Upper lobe of left lung (tissue), 6 donors: ENCODE measurements at places on chromosomes 5 and 9.
A peak's percentile ranks its signal among the peaks of the same experiment; 100 is the strongest.

- no peak for DNase-seq
These were observed 51.2 kb upstream of the TESK1 start for GRCh38 chr9:35553670-35554543.

DNA sequence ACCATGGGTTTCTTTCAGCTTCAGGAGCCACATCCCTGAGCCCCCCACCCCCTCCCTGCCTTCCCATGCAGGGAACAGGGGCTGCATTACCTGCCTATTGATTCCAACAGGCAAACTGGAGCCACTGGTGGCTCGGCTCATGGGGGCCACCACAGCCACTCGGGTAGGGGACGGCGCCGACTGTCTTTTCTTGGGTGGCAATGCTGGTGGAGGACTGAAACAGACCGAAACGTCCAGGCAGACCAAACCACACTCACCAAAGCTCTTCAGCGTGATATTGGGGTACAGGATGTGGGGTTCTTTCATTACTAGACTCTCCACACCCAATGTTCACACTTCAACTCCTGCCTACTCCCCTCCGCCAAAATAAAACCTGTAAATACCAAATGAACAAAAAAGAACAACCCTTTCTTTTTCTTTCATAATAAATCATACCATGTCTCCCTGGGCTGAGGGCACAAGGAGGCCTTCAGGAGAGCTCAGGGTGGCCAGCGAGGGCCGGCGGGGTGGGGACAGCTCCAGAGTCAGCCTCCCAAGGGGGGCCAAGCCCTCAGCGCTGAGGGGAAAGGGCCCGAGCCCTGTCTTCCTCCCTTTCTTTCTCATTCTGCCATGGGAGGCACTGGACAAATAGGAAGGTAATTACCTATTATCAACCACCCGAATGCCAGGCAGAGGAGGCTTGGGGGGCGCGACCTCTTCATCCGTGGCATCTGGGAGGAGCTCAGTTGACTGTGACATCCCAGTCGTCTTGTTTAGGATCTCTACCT is 83.3 kb downstream of the PRRT1B start:
- DNase-seq = no peak

DNA sequence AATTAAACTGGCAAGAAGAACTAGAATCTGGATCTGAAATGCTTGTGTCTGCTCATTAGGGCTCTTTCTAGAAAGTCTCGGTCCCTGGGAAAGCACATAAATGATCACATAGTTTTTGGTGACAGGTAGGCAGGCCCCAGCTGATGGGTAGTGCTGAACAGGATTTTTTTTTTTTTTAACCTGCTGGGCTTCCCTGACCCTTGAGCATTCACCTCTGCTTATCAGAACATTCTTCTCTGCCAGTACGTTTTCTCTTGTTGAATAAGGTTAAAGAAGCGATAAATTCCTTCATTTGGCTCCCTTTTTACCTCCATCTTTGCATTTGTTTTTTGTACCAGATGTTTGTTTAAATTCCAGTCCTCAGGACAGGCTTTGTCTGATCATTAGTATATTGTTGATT is 8.8 kb downstream of the KDM4C start:
- no peak for DNase-seq

- no peak for DNase-seq
These were observed 14.0 kb downstream of the MAP3K1 start for GRCh38 chr5:56829137-56829908.

DNA sequence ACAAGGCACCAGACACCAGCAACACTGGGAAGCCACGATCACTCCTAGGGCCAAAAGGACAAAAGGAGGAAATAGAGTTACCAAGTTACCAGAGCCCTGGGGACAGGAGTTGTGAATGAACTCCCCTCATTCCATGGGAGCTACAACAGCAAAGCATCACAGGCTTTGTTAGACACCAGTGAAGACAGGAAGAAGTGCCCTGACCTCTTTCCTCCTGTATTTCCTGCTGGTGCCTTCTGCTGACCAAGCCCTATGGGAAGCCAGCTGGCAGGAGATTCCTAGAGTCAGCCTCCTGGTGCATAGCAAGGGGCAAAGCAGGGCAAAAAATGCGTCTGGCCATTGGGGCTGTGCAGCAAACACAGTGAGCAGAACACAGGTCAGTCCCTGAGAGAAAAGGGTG is 374.7 kb downstream of the ZSWIM6 start:
- no peak for DNase-seq

- DNase-seq = peak; percentile 94
These were observed at the start of gene RASEF for GRCh38 chr9:83062651-83063527. Gene RASEF, minus strand, starts transcription at chr9:83063142. Its CDS starts 275 bp downstream, at chr9:83062867.

- DNase-seq = no peak
These were observed 57.2 kb downstream of the TMOD1 start for GRCh38 chr9:97558701-97559101.

- DNase-seq = peak; percentile 38
These were observed 274.8 kb upstream of the ADRA1B start for GRCh38 chr5:159641371-159642039.

DNA sequence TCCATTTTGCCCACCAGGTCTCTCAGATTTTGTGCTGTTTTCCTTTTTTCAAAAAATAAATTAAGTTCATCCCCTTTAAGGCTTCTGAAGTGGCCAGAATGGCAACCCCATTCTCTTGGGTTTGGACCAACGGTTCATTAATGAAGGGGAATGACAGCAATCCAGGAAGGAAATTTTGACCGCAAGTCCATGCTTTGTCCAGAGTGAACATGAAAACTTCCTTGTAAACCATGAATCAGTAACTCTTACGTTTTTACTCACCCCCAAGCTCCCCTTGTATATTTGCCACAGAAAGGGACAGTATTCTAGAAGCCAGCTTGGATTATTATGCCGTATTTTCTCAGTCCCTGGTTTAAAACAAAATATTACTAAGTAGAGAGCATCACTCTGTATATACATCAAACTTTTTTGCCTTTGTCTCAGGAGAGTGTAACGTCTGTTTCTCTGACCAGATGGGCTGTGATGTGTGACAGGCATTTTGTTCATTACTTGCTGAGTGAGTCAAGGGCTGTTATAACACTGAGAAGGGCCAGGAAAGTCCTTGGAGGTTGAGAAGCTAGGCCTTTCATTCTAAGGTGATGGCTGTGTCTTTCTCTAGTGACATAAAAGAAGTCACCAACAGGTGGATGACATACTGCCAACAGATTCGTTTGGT is 148.2 kb downstream of the SMARCA2 start:
- DNase-seq = no peak
